ENCODE measurements at places on chromosomes 7 and 10.

- DNase-seq = no peak
These were observed 59.0 kb upstream of the EN2 start for GRCh38 chr7:155398944-155399343.

DNA sequence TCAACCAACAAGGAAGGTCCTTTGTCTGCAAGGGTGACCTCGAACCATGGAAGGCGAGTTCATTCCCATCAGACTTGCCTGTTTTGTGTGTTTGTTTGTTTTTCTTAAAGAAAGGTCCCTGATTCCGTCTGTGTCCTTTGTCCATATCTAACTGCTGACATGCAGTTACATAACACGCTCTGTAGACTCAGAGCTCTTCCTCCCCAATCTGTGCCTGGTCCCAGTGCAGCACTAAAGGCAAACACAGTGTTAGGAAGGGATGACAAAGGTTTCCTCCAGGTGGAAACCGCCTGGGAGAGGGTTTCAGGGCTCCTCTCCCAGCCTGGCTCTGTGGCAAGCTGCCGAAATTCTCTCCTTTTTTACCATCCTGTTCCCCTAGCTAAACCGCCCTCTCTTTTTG, 13.4 kb downstream of the JCAD start:
- no peak for DNase-seq

GRCh38 chr10:19628767-19629560, 187.3 kb upstream of the PLXDC2 start:
- DNase-seq = no peak

DNA sequence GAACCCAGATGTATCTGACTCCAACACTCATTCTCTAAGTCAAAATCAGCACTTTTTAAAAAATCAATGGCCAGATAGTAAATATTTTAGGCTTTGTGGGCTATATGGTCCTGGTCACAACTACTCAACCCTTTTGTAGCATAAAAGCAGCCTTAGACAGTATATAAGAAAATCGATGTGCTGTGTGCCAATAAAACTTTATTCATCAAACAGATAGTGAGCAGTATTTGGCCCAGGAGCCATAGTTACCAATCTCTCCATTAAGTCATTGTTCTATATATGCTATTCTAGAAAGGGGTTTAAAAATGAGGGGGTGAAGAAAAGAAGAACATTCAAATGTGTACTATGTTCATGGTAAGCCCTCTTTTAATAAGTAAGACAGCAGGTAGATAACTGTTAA, 18.5 kb upstream of the GPAM start:
- DNase-seq = no peak

DNA sequence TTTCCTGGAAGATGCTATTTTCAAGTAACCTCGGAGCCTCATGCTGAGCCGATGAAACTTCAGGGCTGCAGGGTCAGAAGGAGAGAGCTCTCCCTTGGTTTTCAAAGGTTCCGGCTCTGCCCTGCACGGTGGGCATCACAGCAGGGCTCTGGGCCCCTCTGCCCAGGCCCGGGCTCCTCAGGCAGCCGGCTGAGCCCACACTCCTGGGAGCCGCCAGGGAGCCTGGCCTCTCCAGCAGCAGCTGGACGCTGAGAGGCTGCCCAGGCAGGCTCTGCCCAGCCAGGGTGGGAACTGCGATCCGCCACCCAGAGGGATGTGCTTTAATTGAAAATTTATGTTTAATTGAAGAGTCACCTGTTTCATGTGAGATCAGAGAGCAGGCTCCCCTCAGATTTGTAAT, 97.5 kb upstream of the MGMT start:
- no peak for DNase-seq

DNA sequence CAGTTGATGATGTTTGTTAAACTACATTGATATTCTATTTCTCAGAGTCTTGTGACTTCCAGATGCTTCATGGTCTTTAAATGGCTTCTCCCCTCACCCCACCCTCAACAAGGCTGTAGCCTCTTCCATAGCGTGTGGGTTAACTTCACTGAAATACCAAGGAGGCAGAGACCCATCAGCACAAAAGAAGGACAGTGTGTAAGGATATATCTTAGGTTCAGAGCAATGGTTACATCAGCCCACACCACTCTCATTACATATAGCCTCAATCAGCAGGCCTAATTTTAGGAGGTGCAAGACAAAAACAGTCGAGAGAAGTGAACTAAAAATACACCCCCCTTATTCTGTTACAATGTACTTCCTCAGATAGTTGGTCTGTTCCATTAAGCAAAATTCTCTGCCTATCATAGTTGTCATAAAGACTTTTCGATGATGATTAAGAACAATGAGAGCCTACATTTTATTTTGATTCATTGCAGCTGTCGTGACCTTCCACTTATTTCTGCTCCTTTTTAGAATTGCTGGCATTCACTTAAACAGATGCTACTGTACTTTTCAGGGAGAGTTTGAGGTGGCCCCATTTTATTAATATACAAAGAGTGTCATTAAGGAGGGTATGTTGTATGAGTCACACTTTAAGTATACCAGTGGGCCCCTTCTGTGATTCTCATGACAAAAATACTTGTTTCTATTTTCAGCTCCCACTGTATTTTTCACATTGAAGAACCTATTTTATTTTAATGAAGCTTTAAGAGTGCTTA, 52.1 kb downstream of the WIPF3 start:
- no peak for DNase-seq

DNA sequence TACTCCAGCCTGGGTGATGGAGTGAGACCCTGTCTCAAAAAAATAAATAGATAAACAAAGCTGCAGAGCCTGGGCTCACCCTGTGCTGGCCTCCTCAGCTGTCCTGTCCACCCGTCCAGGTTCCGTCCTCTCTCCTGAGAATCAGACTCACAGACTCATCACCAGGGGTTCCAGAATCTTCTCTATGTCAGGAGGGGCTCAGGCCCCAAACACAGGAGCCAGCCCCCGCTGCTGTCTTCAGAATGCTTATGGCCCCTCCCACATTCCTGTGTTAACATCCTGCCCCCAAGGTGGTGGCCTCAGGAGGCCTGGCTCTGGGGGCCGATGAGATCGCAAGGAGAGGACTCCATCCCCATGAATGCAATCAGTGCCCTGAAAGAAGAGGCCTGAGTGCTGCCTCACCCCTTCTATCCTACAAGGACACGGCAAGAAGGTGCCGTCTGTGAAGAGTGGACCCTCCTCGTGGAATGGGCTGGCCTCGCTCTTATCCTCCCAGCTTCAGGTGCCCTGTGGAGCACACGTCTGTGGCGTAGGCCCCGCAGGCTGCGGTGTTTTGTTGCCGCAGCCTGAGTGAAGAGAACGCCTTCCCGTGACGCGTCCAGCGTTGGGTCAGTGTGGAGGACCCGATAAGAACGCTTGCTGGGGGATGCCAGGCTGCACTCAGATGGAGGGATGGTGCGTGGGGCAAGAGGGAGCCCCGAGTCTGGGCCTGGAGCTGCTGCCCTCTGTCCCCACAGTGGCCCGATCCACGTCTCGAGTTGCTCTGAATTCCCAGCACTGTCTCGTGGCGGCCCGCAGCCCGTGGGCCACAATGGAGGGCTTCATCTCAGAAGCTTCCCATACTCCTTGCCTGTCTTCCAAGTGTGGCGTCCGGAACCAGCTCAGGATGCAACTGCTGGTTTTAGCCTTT, 77.1 kb downstream of the INPP5A start:
- DNase-seq = no peak

GRCh38 chr7:130463553-130464434, 23.0 kb upstream of the CEP41 start:
- no peak for DNase-seq

GRCh38 chr10:581776-582330, 107.6 kb downstream of the DIP2C start:
- no peak for DNase-seq

GRCh38 chr7:149021725-149022062, 6.6 kb downstream of the PDIA4 start:
- no peak for DNase-seq

GRCh38 chr10:43263551-43264343, 3.1 kb downstream of the RASGEF1A start:
- DNase-seq = no peak

- no peak for DNase-seq
These were observed 497.7 kb downstream of the GRID1 start for GRCh38 chr10:85868627-85869499.

- DNase-seq = peak; percentile 39
These were observed at the start of gene TSPAN15 for GRCh38 chr10:69451209-69451783. TSS of gene TSPAN15 (plus strand) at chr10:69451465. CDS start at chr10:69451595, 130 bp downstream.

- DNase-seq = no peak
These were observed 19.8 kb upstream of the GET4 start for GRCh38 chr7:856444-857095.

GRCh38 chr10:79487296-79488194, 24.8 kb upstream of the EIF5AL1 start:
- peak; percentile 78 for DNase-seq

- DNase-seq = no peak
These were observed 670 bp downstream of the RCC1L start for GRCh38 chr7:75072981-75073283.

GRCh38 chr10:57142925-57143576, 782.0 kb upstream of the ZWINT start:
- DNase-seq = no peak

DNA sequence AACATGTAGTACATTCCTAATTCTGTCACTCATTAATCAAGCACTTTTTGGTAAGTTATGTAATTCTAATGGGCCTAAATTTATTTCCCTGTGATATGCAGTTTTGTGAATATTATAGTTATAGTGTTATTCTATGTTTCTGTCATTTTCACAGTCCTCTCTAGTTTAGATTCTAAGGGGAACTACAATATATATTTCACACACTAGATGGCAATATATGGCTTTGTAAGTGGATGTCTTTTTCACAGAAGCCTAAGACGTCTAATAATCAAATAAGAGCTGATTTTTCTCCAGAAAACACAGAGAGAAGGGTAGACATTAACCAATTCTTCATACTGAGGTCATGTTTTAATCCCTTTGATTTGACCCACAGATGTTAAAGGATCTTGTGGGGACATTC, 18.0 kb downstream of the RNLS start:
- peak; percentile 76 for DNase-seq

DNA sequence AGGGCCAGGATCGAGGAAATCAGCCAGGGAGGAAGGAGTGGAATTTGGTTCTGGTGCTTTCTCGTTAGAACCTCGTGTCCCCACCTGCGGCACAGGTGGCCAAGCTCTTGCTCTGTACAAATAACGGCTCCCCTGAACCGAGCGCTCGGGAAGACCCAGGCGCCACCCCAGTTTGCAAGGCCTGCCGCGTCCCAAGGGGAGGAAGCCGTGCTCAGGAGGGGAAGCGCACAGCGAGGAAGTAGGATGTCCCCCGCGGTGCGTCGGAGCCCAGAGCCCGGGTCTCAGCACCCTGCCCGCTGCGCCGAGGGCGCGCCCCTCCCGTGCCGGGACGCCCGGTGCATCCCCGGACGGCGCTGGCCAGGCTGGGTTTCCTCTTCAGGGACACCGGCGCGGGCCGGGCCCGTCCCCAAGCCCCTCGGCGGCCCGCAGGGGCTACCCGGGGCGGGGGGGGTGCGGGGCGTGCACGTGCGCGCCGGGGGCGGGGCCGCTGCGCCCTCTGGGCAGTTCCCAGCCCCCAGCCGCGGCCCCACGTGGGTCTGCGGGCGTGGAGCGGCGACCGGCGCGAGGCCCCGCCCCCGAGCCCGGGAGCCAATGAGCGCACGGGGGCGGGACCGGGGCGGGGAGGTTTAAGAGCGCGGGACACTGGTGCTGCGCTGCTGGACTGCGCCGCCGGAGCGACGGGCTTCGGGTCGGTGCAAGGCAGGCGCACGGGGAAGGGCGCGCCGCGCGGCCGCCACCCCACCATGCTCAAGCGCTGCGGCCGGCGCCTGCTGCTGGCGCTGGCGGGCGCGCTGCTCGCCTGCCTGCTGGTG, at the start of gene LFNG:
Gene LFNG (plus strand): TSS at position 656 of the 812 bp plus-strand sequence. CDS start 88 bp downstream, at position 744.
- peak; percentile 68 for DNase-seq

DNA sequence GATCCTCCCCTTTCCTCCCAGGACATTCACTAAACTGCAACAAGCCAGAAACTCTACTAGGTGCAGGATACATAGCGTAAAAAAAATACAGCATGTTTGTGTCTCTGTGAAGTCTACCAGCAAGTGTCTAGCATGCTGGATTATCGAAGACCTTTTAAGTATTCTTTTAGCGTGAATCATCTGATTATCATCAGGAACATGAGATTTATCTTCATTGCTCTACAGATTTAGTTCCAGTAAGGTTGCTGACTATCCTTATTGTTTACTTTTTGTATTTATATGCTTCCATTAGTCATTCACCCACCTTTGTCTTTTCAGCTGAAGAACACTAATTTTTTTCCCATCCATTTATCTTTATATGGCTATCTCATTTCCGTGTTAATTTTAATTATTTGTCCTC, 62.8 kb downstream of the PDZD8 start:
- no peak for DNase-seq

- DNase-seq = no peak
These were observed 220.0 kb upstream of the TCERG1L start for GRCh38 chr10:131531265-131532190.

- no peak for DNase-seq
These were observed 157.5 kb upstream of the FERD3L start for GRCh38 chr7:19302731-19303130.

DNA sequence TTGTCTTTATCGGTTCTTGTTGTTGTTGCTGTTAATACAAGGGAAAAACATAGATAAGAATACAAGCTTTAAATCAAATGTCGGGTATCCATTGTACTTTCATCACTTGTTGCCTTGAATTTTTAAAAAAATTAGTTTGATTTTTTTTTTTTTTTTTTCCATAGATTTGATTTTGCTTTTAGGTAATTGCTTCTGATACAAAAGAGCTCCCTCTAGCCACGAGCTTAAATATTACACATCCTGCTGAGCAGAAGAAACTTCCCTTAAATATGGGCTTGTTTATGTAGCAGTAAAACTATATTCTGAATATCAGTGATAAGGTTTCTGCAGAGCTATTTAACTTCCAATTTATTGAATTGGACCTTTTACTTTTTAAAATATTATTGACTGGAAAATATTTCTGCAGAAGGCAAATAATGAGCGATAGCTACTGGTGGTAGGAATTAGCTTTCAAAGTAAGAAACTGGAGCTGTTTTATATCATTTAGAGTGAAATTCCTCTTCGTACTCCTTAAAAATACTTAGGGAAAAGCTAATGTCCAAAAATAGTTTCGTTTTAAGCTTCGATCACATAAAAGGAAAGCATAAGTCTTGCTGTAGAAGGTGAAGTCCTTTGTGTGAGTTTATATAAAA, 216.9 kb downstream of the POLR1F start:
- peak; percentile 78 for DNase-seq

GRCh38 chr7:146503844-146504243, 387.2 kb downstream of the CNTNAP2 start:
- DNase-seq = no peak

GRCh38 chr7:16627236-16627635, 18.3 kb downstream of the ANKMY2 start:
- peak; percentile 34 for DNase-seq

All from fibroblast of the aortic adventitia (primary cell).